Upper lobe of right lung (tissue), 1 donor: ENCODE measurements at places on chromosomes 2 and 18. TPM values are rescaled to one million over a fixed set of nuclear protein-coding genes. Genes with fewer than 3 reads are reported as not detected.

Gene FIGN
- total RNA-seq, result 6.5 TPM

Gene TRIM43B
- not detected for total RNA-seq

Gene SLC19A3
- total RNA-seq, result 31.8 TPM

Gene PRKAG3
- total RNA-seq, result not detected

Gene PDE1A
- total RNA-seq, result 6.3 TPM

Gene PTPRN
- total RNA-seq, result not detected

Gene DIS3L2
- 35.8 TPM for total RNA-seq

Gene MEIS1
- total RNA-seq, result 48.0 TPM

Gene GDF7
- 0.72 TPM for total RNA-seq

Gene FAM124B
- 4.4 TPM for total RNA-seq

Gene DSEL
- 10.9 TPM for total RNA-seq

Gene UBXN4
- total RNA-seq, result 80.0 TPM

Gene INHBB
- 12.3 TPM for total RNA-seq

Gene SLC16A14
- 4.7 TPM for total RNA-seq

Gene RAPGEF4
- total RNA-seq, result 21.8 TPM

Gene CACNB4
- total RNA-seq, result 15.3 TPM

Gene ANKZF1
- total RNA-seq, result 37.6 TPM

Gene ADGRF3
- 0.17 TPM for total RNA-seq

Gene PIAS2
- 38.6 TPM for total RNA-seq

Gene TEX44
- not detected for total RNA-seq

Gene ACTR3
- 229 TPM for total RNA-seq

Gene OTX1
- not detected for total RNA-seq

Gene MAP3K19
- total RNA-seq, result not detected

Gene TRIP12
- total RNA-seq, result 211 TPM

Gene EMX1
- not detected for total RNA-seq

Gene UGT1A4
- not detected for total RNA-seq

Gene APOB
- 0.49 TPM for total RNA-seq

Gene RPRM
- 0.26 TPM for total RNA-seq

Gene SCN3A
- total RNA-seq, result 2.1 TPM

Gene C18orf32
- 53.2 TPM for total RNA-seq

Gene DYSF
- total RNA-seq, result 37.7 TPM

Gene KCNG2
- 0.46 TPM for total RNA-seq

Gene RTP5
- not detected for total RNA-seq

Gene SPATS2L
- 92.7 TPM for total RNA-seq

Gene MROH2A
- total RNA-seq, result not detected

Gene PROC
- not detected for total RNA-seq

Gene BOLL
- total RNA-seq, result not detected

Gene ATP6V1C2
- total RNA-seq, result not detected

Gene DYNAP
- not detected for total RNA-seq

Gene ELMOD3
- total RNA-seq, result 22.0 TPM

Gene STK36
- 35.2 TPM for total RNA-seq

Gene UGT1A6
- 3.2 TPM for total RNA-seq

Gene SRD5A2
- not detected for total RNA-seq

Gene SP140L
- 27.2 TPM for total RNA-seq

Gene PPM1B
- 45.8 TPM for total RNA-seq

Gene THSD7B
- total RNA-seq, result 0.14 TPM

Gene CD8B
- 2.1 TPM for total RNA-seq

Gene FBXO36
- 1.8 TPM for total RNA-seq

Gene NYAP2
- total RNA-seq, result 0.93 TPM

Gene ELOA2
- total RNA-seq, result not detected

Gene CXXC1
- 75.9 TPM for total RNA-seq

Gene SCYGR7
- not detected for total RNA-seq

Gene IL36RN
- not detected for total RNA-seq

Gene DRC1
- total RNA-seq, result not detected

Gene GPBAR1
- total RNA-seq, result 2.6 TPM
